ENCODE measurements at places on chromosomes 5 and 9. TPM values are rescaled to one million over a fixed set of nuclear protein-coding genes. Genes with fewer than 3 reads are reported as not detected.

- DNase-seq, result no peak
Measured at GRCh38 chr9:106707738-106708474, 155.1 kb upstream of the ZNF462 start.

GRCh38 chr5:106974272-106974671 is 696.5 kb downstream of the EFNA5 start:
- no peak for DNase-seq

The FOXI1 gene
- not detected for total RNA-seq

The IFNA2 gene
- total RNA-seq, result not detected

The IFNA21 gene
- not detected for total RNA-seq

The LRRC26 gene
- total RNA-seq, result not detected

The LMNB1 gene
- 26.5 TPM for total RNA-seq

The GABBR2 gene
- 9.7 TPM for total RNA-seq

The SLC4A9 gene
- total RNA-seq, result not detected

Data from kidney epithelial cell (primary cell).